ENCODE measurements at places on chromosomes 7 and 10.

- DNase-seq: no peak
Observed at GRCh38 chr10:108375691-108376090, 1211.2 kb upstream of the SORCS1 start.

DNA sequence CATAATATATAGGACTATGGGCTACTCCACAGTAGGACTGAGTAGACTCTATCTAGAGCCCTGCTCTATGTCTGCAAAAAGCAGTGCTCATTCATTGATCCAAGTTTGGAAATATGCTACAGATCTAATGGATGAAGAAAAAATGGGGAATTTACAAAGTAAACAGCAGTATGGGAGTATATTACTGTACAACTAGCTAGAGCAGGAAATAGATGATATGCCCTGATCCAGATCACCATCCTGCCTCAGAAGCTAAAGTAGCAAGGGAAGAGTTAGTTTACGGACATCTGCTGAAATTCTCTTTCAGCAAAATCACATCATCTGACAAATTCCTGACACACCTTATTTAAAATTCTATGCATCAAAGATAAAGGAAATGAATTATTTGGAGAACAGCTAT lies 168.2 kb upstream of the SEMA3A start:
- no peak for DNase-seq

GRCh38 chr10:131926743-131927595 lies 26.2 kb downstream of the PPP2R2D start:
- DNase-seq: no peak

- no peak for DNase-seq
Observed at GRCh38 chr7:33845991-33846509, 59.3 kb upstream of the BMPER start.

DNA sequence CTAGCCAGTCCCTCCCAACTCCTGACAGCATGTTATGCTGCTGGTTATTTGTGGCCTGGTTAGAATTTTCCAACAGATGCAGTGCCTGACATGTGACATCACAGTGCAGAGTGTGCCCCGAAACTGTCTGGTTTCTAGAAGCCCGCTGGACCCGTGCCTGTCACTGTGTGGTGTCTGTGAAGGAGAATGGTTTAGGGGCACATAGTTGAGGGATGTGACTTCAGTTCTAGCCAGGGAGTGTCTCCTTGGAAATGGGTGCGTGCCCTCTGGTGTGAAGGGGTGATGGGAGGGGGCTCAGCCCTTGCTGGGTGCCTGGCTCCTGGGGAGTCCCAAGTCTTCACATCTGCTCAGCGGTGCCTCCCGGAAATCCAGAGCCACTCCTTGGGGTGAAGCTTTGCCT lies 303.6 kb downstream of the GLRX3 start:
- no peak for DNase-seq

DNA sequence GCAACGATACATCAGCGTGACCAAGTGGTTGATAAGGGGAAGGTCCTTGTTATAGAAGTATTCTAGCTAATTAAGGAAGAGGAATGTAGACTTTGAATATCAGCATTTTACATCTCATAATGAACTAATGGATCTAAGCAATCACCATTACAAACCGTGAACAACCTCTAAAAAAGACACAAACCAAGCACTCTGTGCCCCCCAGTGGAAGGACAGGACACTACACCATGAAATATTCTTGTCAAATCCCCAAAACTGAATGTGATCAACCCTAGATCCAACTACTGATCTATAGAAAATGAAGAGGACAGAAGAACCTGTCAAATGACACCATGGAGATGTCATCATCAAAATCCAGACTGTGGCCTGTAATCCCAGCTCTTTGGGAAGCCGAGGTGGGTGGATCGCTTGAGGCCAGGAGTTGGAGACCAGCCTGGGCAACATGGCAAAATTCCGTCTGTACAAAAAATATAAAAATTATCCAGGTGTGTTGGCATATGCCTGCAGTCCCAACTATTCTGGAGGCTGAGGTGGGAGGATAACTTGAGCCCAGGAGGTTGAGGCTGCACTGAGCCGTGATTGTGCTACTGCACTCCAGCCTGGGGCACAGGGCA lies 111.3 kb upstream of the CARD11 start:
- no peak for DNase-seq
